A172 (cell line): ENCODE measurements at places on chromosomes 3 and 15. TPM values are rescaled to one million over a fixed set of nuclear protein-coding genes. Genes with fewer than 3 reads are reported as not detected.

GRCh38 chr3:153927107-153927506, 194.1 kb upstream of the ARHGEF26 start:
- peak; percentile 71 for DNase-seq

- DNase-seq, result no peak
These were observed 118.1 kb downstream of the FBLN2 start for GRCh38 chr3:13666781-13667709.

- DNase-seq, result peak; percentile 75
These were observed 72.9 kb downstream of the LRRC28 start for GRCh38 chr15:99324082-99324620.

GRCh38 chr3:128878556-128879124, 780 bp upstream of the ACAD9 start:
- peak; percentile 75 for DNase-seq

GRCh38 chr15:82139823-82140268, 94.0 kb upstream of the MEX3B start:
- peak; percentile 37 for DNase-seq

- DNase-seq, result no peak
These were observed 7.9 kb downstream of the LRRC31 start for GRCh38 chr3:169861871-169862270.

DNA sequence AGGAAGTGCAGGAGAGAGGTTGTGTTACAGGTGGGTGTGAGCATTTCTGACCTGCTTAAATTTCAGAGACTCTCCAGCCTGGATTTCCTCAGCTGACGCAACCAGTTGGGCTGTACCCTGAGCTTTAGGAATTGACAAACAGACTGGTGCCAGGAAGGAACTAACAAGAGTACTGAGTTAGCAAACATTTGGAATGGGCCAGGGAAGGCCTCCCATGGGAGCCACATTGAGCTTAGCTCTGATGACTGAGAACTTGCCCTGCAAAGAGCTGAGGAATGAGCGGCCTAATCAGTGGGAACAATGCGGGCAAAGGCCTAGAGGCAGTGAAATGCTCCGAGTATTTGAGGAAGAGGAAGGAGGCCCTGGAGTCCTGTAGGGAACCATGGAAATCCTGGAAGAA, 254.2 kb downstream of the FEZF2 start:
- DNase-seq, result no peak

DNA sequence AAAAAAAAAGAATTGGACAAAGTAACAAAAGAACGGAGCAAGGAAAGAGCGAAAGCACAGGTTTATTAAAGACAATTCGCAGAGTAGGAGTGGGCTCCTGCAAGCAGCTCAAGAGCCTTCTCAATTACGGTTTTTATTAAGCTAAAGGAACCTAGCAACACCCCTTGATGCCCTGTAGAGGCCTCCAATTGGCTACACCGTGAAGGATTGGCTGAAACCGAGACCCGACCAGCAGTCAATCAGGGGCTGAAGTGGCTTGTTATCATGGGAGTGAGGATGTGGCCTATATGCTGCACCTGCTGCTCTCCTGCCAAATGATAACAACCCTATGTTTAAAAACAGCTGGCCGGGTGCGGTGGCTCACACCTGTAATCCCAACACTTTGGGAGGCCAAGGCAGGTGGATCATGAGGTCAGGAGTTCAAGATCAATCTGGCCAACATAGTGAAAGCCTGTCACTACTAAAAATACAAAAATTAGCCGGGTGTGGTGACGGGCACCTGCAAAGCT, 20.4 kb upstream of the AP3B2 start:
- DNase-seq, result no peak

DNA sequence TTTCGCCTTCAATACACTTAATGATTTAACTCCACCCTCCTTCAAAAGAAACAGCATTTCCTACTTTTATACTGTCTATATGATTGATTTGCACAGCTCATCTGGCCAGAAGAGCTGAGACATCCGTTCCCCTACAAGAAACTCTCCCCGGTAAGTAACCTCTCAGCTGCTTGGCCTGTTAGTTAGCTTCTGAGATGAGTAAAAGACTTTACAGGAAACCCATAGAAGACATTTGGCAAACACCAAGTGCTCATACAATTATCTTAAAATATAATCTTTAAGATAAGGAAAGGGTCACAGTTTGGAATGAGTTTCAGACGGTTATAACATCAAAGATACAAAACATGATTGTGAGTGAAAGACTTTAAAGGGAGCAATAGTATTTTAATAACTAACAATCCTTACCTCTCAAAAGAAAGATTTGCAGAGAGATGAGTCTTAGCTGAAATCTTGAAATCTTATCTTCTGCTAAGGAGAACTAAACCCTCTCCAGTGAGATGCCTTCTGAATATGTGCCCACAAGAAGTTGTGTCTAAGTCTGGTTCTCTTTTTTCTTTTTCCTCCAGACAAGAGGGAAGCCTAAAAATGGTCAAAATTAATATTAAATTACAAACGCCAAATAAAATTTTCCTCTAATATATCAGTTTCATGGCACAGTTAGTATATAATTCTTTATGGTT, at the start of gene CCR5:
CCR5 (plus strand) TSS at position 108 of the 680 bp plus-strand sequence. CDS start 1,957 bp downstream, outside the sequence.
- DNase-seq, result no peak

DNA sequence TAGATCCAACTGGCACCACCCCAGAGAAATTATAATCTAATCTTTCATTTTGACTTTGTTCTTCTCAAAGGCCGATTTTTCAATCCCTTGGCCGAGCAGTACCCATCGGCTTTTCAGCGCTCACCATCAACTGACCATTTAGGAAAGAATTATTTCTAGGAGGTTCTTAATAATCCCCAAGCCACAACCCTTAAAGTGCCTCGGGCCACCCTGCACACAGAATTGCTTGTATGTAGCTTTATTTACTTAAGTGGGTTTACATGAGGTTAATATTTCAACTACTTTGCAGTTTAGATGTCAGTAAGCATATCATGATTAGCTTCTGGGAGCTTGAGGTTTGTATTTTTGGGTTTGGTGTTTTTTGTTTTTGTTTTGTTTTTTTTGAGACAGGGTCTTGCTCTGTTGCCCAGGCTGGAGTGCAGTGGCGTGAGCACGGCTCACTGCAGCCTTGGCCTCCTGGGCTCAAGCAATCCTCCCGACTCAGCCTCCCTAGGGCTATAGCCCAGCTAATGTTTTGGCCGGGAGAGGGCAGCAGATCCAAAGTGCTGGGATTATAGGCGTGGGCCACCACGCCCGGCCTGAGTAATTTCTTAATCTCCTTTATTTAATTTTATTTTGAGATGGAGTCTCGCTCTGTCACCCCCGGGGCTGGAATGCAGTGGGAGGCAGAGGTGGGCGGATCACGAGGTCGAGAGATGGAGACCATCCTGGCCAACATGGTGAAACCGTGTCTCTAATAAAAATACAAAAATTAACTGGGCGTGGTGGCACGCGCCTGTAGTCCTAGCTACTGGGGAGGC, 801 bp upstream of the CDAN1 start:
- DNase-seq, result peak; percentile 24

DNA sequence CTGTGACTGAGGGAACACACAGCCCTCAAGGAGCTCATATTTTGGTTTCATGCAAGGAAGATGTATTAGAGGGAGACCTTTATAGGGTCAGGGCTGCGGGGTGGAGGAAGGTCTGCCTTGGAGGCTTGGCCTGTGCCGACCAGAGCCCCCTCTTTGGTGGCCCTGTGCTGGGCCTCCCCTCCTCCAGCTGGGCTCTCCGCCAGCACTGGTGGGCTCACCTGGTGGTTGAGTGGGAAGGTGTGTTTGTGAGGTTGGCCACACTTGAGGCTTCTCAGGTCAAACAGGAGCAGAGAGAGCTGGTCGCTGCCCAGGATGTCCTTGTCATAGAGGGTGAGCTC, 2.6 kb downstream of the PLA2G4F start:
- no peak for DNase-seq

The LARP6 gene
- total RNA-seq, result 45.4 and 63.4 TPM in 2 replicates

The APOD gene
- total RNA-seq, result 0.17 and 0.50 TPM in 2 replicates

The PPM1L gene
- 0.41 and 1.4 TPM in 2 replicates for total RNA-seq

The SAMMSON gene
- total RNA-seq, result 0.12 and 0.84 TPM in 2 replicates

The PLSCR2 gene
- not detected in 2 replicates for total RNA-seq

The RAB5A gene
- total RNA-seq, result 56.6 and 74.8 TPM in 2 replicates

The IGDCC3 gene
- 0.10 and 0.12 TPM in 2 replicates for total RNA-seq

The RETNLB gene
- not detected in 2 replicates for total RNA-seq

The SLC24A5 gene
- not detected in 2 replicates for total RNA-seq

The MCF2L2 gene
- 0.22 and 0.41 TPM in 2 replicates for total RNA-seq

The WDR49 gene
- 0.07 and 0.17 TPM in 2 replicates for total RNA-seq
